Activated CD4-positive, alpha-beta T cell treated with anti-CD3 and anti-CD28 coated beads, Interleukin-2, amount 50 U/mL, for 48 hours (primary cell): ENCODE measurements at places on chromosomes 4 and X.

DNA sequence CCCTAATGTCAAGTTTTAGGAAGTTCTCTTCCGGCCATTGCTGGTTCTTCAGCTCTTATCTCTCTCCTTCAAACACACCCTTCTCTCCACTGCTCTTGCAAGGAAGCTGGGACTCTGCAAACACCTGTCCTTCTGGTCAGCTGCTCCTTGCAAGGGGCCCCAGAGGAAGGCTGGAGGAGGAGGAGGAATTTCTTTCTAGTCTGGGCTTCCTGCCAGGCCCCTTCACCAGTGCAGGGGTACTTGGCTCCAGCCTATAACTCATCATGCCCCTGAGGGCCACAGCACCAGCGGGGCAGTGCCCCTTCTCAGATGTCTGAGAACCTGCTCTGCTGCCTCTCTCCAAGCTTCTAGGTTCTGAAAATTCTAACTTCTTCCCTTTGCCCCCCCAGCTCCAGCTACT is 46.7 kb downstream of the REELD1 start:
- DNase-seq = no peak

DNA sequence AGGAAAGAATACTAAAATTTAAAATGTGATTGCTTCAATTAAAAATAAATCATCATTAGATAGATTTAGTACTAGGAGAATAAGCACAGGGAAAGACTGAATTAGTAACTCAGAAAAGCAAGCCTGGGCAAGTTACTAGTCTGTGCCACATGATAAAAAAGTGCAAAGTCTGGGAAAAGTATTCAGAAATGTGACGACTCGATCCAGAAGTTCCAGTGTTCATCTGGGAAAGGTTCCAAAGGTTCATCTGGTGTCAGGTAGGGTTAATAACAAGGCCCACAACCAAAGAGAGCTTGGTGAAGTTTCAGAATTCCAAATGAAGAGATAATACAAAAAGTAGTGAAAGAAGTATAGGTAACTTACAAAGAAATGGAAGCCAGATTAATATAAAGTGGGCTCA is 78.3 kb upstream of the ARSJ start:
- no peak for DNase-seq

GRCh38 chrX:152202886-152203285 is 64.5 kb upstream of the MAGEA10 start:
- DNase-seq = no peak

DNA sequence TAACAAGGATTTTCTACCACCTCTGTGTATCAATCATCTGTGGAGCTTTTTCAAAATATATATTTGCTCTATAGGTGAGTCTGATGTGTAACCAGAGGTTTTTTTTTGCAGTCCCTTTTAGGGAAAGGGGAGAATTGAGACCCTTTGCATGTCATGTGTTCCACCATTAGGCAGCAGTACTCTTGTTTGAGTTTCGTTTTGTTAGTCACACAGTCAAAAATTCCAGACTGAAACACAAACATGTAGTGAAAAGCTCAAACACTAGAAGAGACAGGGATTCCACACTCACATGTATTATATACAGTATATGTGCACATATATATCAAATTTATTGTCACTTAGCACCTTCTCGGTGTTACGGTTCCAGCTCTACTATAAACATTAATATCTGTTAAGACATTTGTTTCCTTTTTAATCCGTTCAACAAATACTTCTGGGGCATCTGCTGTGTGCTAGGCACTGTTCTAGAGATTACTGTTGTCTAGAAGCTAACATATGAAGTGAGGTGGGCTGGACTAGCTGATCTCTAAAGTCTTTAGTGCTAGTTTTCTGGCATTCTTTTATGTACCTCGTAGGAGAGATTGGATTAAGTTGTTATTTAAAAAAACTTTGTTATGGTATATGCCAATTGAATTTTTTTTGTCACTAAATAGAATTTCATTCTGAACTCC is 5.5 kb downstream of the USP9X start:
- DNase-seq = no peak

DNA sequence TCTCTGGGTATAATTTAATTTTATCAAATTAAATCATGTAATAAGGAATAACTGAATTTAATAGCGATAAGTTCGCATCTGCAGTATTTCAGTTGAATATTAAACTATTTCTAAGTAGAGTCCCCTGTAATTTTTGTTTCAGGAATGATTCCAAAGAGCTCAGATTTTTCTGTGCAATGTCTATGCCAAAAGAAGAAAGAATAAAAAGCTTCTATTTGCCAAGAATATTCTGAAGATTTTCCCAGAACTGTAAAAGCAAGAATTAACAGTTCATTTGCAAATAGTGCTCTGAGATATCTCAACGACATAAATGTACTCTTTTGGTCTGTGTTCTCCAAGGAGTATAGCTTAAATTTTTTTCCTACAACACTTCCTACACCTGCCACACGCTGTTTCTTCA is 1242.8 kb upstream of the DIAPH2 start:
- DNase-seq = no peak

- no peak for DNase-seq
These were observed 257.7 kb downstream of the ADAMTS3 start for GRCh38 chr4:72311291-72311690.

DNA sequence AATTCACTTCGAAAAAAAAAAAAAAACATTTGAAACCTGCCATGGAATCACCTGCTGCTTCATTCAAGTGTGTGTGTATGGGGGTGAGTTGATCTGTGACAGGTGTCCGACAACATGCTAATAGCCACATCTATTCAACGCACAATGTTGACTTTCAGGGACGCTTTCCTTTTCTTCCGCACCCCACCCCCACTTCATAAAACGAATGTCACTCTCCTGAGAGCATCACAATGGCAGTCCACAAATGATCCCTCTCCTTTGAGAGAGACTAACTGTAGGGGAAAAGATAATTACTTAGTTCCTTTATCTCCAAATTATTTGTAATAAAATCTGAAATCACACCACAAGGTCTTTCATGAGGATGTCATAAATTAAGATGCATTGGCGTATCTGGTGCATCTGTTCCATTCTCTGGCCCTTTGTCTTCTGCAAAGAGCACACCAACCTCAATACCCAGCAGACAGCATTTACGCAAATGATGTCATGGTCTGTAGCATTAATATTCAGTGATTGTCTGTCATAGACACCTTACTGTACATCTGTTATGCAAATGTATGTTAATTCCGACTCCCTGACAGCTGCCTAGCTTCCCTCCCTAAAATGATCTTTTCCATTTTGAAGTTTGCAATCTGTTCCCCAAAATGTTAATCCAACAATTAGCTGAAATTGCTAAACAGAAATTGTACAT is 640.0 kb upstream of the BOD1L1 start:
- DNase-seq = no peak

- no peak for DNase-seq
These were observed 41.0 kb upstream of the KLHL34 start for GRCh38 chrX:21699136-21699535.

GRCh38 chrX:23861215-23861896 is 46.4 kb downstream of the APOO start:
- no peak for DNase-seq

DNA sequence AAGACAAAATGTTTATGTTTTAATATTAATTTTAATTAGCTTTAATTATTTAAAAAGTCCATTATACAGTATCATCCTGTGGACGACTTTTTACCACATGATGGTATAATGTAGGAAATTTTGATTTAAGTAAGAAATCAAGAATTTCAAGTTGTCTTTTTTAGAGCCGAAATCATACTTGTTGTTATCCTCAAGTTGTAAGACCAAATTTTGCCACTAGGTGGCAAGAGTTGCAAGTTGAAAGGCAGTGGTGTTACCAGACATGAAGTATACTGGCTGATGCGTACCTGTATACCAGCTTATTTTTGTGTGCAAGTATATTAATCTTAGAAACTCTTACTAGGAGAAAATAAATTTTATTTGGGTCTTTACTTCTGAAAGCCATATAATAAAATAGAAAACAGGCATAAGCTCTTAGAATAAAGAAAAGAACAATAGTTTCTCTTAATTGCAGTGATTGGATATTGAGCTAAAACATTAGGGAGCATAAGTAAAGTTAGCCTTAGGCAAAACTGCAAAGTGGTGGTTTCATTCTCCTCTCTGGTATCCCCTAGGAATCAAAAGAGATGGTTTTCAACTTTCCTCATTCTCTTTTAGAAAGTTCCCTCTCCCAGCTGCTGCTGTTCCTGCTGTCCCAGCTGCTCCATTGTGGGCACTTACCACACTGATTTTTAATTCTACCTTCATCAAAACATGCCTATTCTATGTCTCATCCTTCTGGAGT is 118.0 kb upstream of the WDFY3 start:
- no peak for DNase-seq

- no peak for DNase-seq
These were observed 54.5 kb upstream of the MAMLD1 start for GRCh38 chrX:150308532-150309157.

DNA sequence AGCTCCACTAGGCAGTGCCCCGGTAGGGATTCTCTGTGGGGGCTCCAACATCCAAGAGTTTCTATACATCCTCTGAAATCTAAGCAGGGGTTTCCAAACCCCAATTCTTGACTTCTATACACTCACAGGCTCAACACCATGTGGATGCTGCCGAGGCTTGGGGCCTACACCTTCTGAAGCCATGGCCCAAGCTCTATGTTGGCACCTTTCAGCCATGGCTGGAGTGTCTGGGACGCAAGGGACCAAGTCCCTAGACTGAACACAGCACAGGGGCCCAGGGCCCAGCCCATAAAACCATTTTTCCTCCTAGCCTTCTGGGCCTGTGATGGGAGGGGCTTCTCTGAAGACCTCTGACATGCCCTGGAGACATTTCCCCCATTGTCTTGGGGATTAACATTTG is 511.8 kb downstream of the TRAM1L1 start:
- DNase-seq = no peak

GRCh38 chrX:40843643-40844042 is 108.3 kb upstream of the MED14 start:
- DNase-seq = no peak

DNA sequence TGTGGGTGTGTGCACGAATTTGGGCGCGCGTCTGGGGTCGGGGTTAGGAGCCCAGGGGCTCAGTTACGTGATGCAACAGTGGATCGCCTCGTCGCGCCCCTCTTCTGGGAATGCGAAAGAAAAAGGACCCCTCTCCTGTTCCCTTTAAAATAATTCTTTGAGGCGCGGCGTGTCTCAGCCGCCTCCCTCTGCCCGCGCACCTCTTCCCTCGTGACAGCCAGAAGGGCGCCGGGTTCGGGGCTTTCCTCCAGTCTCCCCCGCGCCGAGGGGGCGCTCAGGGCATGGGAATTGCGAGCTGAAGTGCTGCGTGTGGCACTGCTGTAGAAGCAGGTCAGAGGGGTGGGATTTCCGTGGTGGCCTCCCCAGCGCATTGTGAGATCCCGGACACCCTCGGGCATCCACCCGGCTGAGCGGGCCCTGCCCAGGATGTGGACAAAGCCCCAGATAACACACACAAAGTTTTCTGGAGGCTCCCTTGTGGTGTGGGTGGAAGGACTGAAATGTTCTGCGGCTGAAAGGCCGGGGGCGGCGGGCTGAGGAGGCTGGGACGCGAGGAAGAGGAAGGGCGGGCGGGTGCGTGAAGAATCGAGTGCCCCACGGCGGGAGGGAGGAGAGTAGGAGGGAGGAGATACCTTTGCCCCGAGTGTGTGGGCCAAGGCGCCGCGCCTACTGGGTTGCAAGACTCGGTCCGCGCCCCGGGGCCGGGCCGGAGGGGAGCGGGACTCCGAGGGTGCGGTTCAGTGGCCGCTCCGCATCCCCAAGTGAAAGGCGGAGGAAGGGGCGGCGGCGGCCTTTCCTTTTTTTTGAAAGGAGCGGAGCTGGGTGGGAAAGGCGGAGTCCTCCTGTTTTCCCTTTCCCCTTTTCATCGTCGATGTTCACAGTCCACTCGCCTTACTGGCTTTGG is 752 bp downstream of the SEPTIN11 start:
- peak; percentile 64 for DNase-seq

- no peak for DNase-seq
These were observed 47.1 kb upstream of the SORBS2 start for GRCh38 chr4:185859111-185859510.

GRCh38 chrX:87140800-87141483 is 376.7 kb upstream of the KLHL4 start:
- no peak for DNase-seq

DNA sequence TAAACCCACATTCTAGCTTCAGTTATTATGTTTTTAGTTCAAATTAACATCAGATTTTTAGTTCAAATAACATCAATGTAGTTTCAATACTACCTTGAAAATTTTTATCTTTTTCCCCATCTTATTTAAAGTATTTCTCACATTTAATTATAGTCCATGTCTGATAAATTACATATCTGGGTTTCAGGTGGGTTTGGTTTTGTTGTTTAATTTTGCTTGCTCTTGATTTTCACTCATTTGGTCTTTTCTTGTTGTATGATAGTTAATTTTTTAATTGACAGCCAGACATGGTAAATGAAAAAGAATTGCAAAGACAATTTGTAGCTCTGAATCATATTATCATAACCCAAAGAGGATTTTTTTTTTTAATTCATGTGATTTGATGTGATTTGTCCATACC is 41.9 kb downstream of the GYG2 start:
- DNase-seq = no peak

DNA sequence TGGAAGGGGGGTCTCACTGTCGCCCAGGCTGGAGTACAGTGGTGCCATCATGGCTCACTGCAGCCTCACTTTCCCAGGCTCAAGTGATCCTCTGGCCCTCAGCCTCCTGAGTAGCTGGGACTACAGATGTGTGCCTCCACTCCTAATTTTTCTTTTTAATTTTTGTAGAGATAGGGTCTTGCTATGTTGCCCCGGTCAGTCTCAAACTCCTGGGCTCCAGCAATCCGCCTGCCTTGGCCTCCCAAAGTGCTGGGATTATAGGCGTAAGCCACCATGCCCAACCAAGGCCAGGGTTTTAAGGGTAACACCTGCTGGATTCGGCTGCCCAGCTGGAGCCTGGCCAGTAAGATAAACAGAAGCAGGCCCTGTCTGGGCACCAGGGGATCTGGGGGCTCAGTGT is 3.4 kb downstream of the TREX2 start:
- DNase-seq = no peak

- no peak for DNase-seq
These were observed 45.3 kb upstream of the HMX1 start for GRCh38 chr4:8916906-8917305.

DNA sequence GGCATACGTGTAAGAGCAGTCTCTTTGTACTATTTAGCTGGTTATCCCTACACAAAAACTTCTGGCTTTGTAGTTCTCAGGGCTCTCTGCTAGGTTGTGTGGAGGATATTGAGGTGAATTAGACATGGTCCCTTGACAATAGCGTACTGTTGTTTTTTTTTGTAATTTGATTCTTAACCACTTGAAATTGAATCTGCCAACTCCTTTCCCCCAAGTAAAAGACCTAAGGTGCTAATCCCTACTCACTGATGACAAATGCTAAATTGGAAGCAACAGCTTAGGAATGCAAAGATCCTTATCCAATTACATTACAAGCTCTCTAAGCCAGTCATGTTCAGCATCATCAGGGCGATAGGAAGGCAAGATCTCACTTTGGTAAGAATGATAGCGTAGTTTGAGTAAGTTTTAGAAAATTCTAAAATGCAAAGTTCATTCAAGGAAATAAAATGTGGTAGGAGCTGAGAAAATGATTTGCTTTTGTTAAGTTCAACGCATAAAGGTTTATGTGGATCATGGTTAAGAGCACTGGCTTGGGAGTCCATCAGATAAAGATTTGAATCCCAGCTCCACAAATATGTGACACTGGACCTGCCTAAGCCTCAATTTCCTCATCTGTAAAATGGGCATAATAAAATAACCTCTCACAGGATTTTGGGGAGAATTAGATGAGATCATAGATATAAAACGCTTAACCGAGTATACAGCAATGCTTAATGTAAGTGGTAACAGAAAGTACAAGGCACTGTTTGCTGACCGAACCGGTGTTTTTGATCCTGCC is 39.3 kb downstream of the DOCK11 start:
- no peak for DNase-seq
